ENCODE measurements at places on chromosomes 11 and 22. TPM values are rescaled to one million over a fixed set of nuclear protein-coding genes. Genes with fewer than 3 reads are reported as not detected.

Gene GLYAT
- not detected for total RNA-seq

Gene CD151
- total RNA-seq = 680 TPM

Gene GRAP2
- 0.54 TPM for total RNA-seq

Gene SUSD2
- total RNA-seq = 10.6 TPM

Gene CHRDL2
- 0.15 TPM for total RNA-seq

Gene NTM
- 0.10 TPM for total RNA-seq

Gene MUC2
- total RNA-seq = 0.08 TPM

Gene PRRG4
- total RNA-seq = 0.87 TPM

Gene DDI1
- not detected for total RNA-seq

Gene RASD2
- 26.7 TPM for total RNA-seq

Gene PLAAT5
- not detected for total RNA-seq

Gene TRPC6
- total RNA-seq = not detected

Gene AIFM3
- total RNA-seq = 2.7 TPM

Gene DKK3
- 116 TPM for total RNA-seq

Gene FBXO7
- total RNA-seq = 67.8 TPM

Gene FAM181B
- total RNA-seq = 0.69 TPM

Gene SEZ6L
- total RNA-seq = not detected

Gene MS4A3
- 0.13 TPM for total RNA-seq

Gene NCAPH2
- total RNA-seq = 55.6 TPM

Gene DDTL
- total RNA-seq = not detected
